ENCODE measurements at places on chromosomes 6 and 20. TPM values are rescaled to one million over a fixed set of nuclear protein-coding genes. Genes with fewer than 3 reads are reported as not detected.

- H3K4me1 ChIP-seq: peaks cover 9% of the 10 kb centered on the region
- DNase-seq: no peak
- no peak overlapping the region for H3K27ac ChIP-seq
- peaks cover 79% of the 10 kb centered on the region for H3K27me3 ChIP-seq
- no peak overlapping the region for H3K4me3 ChIP-seq
Measured at GRCh38 chr6:29831776-29832175, 4.2 kb downstream of the HLA-G start.

DNA sequence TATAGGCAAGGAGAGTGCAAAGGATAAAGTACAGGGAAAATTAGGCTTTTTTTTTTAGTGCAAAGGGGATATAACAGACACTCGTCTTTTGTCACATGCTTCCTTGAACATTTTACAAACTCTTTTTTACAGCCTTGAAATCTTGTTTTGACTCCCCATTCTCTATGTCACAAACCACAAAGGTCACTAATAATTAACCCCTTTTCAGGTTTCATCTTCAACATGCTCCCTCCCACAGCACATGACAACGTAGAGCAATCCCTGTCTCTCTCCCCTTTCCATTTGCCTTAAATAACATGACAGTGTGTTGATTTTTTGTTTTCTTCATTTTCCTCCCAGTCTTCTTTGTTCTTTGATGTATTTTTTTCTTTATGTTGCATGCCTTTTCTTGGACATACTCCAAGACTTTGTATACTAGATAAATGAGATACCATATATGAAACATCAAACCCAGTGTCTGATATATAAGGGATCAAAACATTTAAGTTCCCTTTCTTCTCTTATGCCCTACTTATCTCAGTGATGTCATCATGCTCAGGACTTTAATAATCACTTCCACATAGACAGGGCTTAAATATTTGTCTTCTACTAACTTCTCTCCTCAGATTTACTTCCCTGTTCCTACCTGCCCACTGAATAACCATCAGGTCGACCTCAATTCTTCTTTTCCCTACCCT is 378.7 kb upstream of the HSF2 start:
- H3K27me3 ChIP-seq: no peaks in the 10 kb centered on the region
- no peak overlapping the region for H3K4me3 ChIP-seq
- no peak overlapping the region for H3K27ac ChIP-seq

GRCh38 chr6:68726337-68726736 is 91.3 kb downstream of the ADGRB3 start:
- H3K27ac ChIP-seq: no peak overlapping the region
- H3K4me1 ChIP-seq: no peaks in the 10 kb centered on the region
- no peak overlapping the region for H3K4me3 ChIP-seq
- DNase-seq: no peak
- H3K27me3 ChIP-seq: no peaks in the 10 kb centered on the region

- no peak overlapping the region for H3K27ac ChIP-seq
- H3K4me1 ChIP-seq: no peaks in the 10 kb centered on the region
- H3K36me3 ChIP-seq: no peaks in the 10 kb centered on the region
- H3K4me3 ChIP-seq: no peak overlapping the region
- H3K27me3 ChIP-seq: no peaks in the 10 kb centered on the region
Measured at GRCh38 chr20:24668384-24668702, 198.9 kb downstream of the SYNDIG1 start.

DNA sequence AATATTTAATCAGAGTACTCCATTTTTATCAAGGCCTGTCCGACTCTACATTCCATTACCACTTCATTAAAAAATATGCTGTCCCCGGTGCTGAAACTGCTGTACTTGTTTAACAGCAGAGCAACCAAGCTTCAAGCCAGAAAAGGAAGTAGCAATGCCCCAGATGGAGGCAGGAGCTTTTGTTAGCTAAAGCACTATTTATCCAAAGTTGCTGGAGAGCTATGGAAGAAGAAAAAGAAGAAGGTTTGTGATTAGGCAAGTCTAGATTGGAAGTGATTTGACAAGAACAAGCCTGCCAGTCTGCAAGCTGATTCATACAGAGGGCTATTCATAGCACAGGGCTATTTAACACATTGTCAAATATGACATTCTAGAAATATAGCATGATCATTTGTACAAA is 160.9 kb upstream of the SPTLC3 start:
- no peak for DNase-seq
- no peaks in the 10 kb centered on the region for H3K4me1 ChIP-seq

- H3K4me1 ChIP-seq: no peaks in the 10 kb centered on the region
- no peak for DNase-seq
- H3K27me3 ChIP-seq: no peaks in the 10 kb centered on the region
- no peaks in the 10 kb centered on the region for H3K36me3 ChIP-seq
Measured at GRCh38 chr6:87029711-87030314, 65.1 kb downstream of the CGA start.

- H3K4me1 ChIP-seq: peaks cover 1% of the 10 kb centered on the region
- H3K27ac ChIP-seq: no peak overlapping the region
- H3K27me3 ChIP-seq: no peaks in the 10 kb centered on the region
- peaks cover 64% of the 10 kb centered on the region for H3K36me3 ChIP-seq
- no peak overlapping the region for H3K4me3 ChIP-seq
Measured at GRCh38 chr20:32195581-32195980, 12.0 kb downstream of the PLAGL2 start.

DNA sequence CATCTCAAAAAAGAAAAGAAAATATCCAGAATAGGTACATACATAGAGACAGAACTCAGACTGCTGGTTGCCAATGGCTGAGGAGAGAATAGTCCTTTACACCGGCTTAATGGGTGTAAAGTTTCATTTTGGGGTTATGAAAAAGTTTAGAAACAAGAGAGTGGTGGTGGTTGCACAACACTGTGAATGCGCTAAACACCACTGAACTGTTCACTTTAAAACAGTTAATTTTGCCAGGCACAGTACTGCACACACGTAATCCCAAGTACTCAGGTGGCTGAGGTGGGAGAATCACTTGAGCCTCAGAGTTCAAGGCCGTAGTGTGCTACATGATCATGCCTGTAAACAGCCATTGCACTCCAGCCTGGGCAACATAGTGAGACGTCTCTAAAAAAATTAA is 7.6 kb downstream of the ILRUN start:
- H3K36me3 ChIP-seq: no peaks in the 10 kb centered on the region
- peaks cover 4% of the 10 kb centered on the region for H3K4me1 ChIP-seq
- H3K27ac ChIP-seq: no peak overlapping the region
- no peak overlapping the region for H3K4me3 ChIP-seq

Gene TNFRSF6B
- total RNA-seq: 1.1 TPM

Gene PRDM13
- not detected for total RNA-seq

Gene TTK
- 0.17 TPM for total RNA-seq

Gene BPIFB1
- total RNA-seq: not detected

Gene DPPA5
- total RNA-seq: not detected

Gene ZSCAN23
- total RNA-seq: 1.5 TPM

Gene SMOC2
- 35.5 TPM for total RNA-seq

All from heart left ventricle (tissue), 16 donors.